NCI-H526 treated with DMSO at 0.1 percent for 48 hours (cell line): ENCODE measurements at places on chromosomes 3 and 15.
A peak's percentile ranks its signal among the peaks of the same experiment; 100 is the strongest.

DNA sequence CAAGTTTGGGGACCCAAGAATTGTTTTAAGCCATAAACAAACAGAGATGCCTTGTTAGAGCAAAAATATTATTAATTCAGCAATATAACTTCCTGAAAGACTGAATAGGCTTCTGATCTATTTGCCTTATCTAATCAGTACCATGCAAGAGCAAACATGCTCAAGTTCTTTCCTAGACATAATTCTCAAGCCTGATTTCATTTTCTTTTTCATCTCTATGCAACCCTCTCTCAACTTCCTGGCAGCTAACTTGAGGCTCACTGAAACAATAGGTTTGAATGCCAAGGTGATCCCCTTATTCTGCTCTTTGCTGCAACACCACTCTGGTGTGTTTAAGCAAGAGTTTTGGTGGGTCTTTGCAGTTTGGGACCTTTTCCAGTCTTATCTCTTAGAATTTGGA is 230.9 kb upstream of the CD96 start:
- no peak for DNase-seq

DNA sequence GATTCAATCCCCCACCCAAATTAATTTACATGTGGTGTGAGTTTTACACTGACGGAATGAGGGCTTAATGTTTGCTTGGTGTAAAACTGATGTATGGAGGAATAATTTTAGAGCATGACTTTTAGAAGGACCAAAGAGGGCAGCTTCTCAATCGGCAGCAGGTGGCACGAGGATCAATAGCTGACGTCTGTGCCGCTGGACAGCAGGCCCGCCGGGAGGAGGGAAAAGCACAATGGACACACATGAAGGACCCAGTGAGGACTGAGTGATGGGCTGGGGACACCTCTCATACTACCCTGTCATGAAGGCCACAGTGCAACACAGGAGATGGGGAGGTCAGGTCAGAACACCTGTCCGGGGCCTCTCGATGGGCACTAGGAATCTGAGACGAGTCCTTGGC is 61.4 kb upstream of the NSMCE3 start:
- no peak for DNase-seq

DNA sequence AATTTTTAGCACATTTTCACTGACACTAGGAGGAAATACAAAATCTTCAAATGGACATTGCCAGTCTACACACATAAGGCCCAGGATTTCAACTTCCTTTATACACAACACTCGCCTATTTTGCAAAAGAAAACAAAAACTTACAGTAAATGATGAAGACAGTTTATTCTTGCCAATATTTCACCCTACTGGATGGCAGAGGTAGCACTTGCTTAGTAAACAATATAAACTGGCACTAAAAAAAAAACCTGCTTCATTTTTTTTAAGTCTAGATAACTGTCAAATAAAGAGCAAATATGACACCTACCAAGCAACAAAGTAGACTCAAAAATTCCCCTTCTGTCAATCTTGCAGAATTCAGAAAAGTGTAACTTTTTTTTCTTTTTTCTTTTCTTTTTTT is 204.0 kb downstream of the VPS13C start:
- DNase-seq: no peak

DNA sequence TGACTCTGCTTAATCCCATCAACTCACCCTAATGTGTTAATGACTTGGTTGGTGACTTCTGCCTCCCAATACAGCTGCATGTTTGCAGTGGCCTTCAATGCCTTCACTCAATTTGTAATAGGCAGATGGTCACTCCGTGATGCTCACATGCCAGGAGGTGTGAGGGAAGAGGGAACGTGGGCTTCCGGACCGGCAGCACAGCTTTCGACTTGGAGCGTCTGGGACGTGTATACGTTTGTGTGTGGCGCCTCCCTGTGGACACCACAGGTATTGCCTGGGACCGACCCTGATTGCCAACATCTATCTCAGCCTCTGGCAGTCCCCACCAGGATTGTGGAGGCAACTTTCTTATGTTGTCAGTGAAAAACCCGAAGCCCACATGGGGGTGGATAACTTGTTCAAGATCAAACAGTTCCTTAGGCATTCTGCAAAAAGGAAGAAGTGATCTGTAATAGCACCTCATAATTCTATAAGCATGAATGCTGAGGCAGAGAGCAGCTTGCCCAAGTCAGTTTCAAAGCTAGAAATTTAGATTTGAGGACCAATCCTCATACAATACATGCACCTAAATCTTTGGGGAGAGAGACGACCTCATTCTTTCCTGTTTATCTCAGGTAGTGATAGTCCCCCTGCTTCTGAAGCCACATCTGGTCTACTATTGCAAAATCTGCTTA is 16.9 kb downstream of the MRPL46 start:
- peak; percentile 10 for DNase-seq

DNA sequence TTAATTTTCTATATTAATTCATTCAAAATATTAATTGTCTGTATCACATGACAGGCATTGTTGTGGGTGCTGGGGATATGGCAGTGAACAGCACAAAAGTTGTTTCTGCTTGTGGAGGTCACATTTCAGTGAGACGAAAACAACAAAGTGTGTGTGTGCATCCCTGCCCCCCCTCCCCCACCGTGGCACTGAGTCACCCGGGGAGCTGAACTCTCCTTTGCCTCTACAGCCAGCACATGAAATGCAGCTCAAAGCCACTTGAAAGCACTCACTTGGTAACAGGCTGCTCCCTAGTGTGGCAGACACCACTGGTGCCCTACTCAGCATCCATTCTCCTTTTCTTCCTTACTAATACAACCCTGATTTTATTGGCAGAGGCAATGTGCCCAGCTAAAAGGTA is 16.9 kb upstream of the SCAMP5 start:
- no peak for DNase-seq

DNA sequence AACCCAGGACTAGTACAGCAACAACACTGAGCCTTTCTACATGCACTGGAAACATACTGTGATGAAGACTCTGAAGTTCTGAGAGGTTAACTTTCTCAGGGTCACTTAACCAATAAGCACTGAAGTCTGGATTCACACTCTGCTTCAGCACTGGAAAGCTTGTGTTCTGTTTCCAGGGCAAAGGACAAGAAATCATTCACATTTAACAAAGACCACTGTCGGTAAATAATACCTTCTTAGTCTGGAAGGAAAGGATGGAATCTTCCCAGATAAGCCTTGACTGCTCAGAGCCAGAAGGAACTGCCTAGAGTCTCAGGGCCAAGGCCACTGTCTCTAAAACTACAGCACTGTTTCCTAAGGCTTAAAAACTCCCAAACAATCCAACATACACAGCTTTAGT is 4.3 kb upstream of the GLYCTK start:
- DNase-seq: no peak

DNA sequence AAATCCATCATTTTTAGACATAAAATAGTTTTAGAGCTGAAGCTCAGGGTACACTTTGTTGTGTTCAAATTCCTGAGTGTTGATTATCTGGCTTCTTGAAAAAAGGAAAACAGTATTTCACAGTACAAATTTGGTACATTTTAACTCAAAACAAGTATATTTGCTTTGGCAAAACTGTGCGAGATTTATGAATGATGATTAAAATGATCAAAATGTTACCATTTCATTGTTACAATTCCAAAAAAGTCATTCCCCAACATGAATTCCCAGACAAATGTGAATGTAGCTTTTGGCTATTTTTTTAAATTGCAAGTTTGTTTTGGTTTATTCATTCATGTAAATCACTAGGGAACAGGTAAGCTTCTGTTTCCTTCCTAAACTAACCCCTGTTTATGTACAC is 347.4 kb upstream of the DCBLD2 start:
- no peak for DNase-seq

DNA sequence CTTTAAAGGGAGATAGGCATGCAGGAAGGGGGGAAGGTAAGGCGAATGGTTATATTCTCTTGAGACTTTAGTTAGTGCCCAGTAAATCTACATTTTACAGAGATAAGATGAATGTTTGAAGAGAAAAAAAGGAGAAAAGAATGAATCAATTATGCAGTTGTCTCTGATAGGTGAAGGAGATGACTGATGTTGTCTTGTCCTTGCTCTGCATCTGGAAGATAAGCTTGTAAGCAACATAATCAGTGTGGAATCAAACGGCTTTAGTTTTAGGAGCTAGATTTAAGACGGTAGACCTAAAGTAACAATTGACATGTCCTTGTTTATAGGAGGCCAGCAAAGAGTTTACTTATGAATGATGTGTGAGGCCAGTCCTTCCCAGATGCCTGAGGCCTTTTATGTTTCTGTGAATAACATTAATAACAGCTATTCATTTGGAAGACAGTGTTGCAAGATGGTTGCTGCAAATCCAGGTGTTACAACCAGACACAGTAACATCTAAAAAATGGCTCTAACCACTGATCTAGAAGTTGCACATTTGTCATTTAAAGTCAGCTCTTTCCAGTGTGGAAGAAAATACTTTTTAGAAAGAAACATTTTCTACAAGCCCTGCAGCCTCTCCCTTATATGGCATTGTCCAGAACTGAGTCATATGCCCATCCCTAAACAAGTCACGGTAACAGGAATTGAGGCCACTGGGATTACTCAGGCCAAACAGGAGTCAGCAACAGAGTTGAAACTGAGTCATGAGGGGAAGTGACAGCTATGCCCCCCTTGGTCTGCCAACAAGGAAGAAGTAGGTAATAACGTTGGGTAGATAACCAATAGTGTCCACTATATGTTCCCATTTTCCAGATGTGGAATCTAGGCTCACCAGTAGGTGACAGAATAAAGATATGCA is 77.5 kb upstream of the FBN1 start:
- DNase-seq: no peak

DNA sequence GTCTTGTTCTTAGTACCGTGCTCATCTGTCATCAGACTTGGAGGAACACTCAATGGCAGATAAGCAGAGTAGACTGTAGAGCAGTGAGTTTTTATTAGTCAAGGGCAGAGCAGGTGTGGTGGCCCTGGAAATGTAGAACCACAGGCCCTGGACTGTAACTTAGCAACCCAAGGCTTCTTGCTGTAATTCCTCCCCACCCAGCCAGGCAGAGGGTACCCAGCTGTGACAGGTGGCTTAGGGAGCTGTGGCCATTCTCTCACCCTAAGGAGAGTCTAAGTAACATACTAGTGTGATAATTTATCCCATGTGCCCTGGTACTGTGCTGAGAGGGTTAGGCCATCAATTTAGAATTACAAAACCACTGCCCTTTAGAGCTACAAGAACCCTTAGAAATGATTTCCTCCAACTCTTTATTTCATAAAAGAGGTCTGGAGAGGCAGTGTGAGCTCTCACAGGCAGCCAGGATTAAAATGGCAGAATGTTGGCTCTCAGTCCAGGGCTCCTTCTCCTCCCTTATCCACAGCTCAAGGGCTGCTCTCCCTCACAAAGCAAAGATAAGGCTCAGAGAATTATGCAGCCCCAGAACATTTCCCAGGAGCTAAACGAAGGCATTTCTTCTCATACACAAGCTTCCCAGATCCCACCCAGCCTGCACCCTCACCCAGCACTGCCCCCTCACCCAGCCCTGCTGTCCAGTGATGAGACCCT is 3.0 kb downstream of the POMGNT2 start:
- DNase-seq: peak; percentile 37

- no peak for DNase-seq
Measured at GRCh38 chr15:74261041-74261440, 24.9 kb downstream of the CCDC33 start.

GRCh38 chr3:142077859-142078500 is 71.4 kb downstream of the TFDP2 start:
- no peak for DNase-seq

- DNase-seq: no peak
Measured at GRCh38 chr15:43799945-43800285, at the start of gene SERINC4. SERINC4 (minus strand) TSS chr15:43800220; CDS start chr15:43799986, 234 bp downstream.

- no peak for DNase-seq
Measured at GRCh38 chr3:33652736-33653135, 65.3 kb downstream of the CLASP2 start.

DNA sequence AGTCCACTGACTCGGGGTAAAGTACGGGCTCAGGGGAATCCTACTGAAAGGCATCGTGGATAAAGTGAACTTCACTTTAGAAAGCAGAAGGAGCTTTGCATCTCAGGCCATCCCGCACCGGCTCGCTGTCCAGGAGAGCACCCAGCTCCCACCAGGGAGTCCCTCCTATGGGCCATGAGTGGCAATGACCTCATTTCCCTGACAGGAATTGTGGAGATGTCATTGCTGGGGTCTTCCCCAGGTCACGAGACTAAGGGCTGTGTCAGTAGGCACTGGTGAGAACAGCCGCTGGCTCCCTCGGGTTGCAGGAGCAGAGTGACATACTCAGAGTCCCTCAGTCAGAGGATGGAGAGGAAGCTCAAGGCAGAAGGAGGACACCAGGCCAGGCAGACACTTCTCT is 97.3 kb downstream of the XXYLT1 start:
- no peak for DNase-seq

DNA sequence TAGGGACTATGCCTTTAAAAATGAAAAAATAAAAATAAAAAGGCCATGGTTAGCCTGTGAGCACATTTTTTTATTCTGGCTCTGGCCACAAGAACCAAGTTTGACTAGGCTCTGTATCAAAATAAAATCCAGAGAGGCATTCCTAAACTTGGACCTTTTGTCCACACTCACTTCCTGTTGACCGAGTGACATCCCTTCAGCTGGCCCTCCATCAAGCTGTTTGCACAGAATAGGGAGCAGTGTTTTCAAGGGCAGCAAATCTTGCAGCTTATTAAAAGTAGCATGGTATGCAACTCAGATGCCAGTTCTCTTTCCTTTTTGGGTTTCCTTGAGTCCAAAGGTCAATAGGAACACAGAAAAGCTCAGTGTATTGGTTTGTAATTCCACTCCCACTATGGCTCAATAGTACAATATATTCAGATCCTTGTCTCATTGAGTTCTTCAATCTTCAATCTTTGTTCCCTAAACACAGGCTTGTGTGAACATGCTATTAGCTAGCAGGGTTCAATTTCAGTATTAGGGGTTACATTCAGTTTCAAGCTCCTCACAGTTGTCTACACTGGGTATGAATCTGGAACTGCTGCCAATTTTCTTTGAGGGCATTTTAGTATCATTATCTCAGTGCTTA is 244.5 kb downstream of the RBMS3 start:
- no peak for DNase-seq

DNA sequence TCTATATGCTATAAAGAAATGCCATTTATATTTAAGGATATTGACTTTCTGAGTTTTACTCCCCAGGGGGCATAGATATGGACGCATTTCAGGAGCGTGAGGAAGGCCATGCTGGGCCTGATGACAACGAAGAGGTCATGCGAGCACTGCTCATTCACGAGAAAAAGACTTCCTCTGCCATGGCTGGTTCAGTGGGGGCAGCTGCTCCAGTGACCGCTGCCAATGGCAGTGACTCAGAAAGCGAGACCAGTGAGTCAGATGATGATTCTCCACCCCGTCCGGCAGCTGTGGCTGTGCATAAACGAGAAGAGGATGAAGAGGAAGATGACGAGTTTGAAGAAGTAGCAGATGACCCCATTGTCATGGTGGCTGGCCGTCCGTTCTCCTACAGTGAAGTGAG is 38.4 kb downstream of the GTF2E1 start:
- DNase-seq: no peak

- no peak for DNase-seq
Measured at GRCh38 chr3:11591002-11591355, 52.7 kb downstream of the VGLL4 start.

- no peak for DNase-seq
Measured at GRCh38 chr15:86855307-86856291, 775.9 kb downstream of the AGBL1 start.

- no peak for DNase-seq
Measured at GRCh38 chr15:29589975-29590374, 232.3 kb downstream of the TJP1 start.
